ENCODE measurements at places on chromosomes 11 and 22.

DNA sequence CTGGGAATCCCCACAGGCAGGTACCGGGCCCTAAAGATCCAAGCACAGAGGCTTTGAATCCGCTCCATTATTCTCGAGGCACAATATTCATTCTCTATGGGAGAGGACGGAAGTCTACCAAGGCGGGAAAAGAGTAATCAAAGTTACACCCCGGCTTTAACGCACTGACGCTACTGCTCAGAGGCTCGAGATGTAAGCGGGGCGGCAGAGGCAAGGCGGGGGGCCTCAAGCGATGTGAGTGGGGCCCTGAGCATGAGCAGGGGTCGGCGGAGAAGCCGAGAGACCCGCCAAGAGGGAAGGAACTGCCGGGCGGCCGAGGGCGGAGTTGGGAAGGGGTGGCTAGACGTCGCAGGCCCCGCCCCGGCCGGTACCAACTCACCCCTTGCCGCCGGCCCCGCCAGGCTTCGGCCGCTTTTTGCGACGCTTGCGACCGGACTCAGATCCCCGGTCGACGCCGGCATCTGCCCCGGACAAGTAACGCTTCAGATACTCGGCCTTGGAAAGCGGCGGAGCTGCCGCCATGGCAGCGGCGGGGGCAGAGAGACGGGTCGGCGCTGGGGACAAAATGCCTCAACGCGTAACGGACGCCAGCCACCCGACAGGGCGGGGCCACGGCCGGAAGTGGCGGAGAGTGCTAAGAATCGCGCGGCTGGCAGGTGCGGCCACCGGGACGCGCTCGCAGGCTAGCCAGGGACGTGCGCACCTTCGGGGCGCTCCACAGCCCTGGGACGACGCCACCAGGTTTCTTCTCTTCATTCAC, at the start of gene BUD13:
TSS of gene BUD13 (minus strand) at position 545 of the 760 bp plus-strand sequence. CDS start at position 522, 23 bp downstream.
- peak; percentile 90 for DNase-seq

GRCh38 chr11:27196203-27196897, 155.7 kb downstream of the BBOX1 start:
- no peak for DNase-seq

GRCh38 chr11:40924915-40925314, 534.5 kb downstream of the LRRC4C start:
- no peak for DNase-seq

DNA sequence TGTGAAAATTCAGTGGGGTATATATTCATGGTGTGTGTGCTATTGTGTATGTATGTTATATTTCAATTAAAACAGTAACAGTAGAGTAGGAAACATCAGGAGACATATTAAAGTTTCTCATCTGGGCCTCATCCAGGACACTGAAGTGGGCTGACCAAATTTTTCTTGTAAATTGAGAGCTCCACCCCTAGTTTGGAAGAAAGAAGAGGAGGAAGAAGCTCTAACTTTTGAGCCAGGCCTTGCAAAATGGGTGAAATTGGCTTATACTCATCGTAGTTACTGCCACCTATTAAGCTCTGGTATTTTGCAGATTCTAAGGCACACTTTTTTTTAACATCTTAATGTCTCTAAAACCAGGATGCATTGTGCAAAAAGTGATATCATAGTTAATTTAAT, 33.7 kb downstream of the TSPAN18 start:
- no peak for DNase-seq

- no peak for DNase-seq
Observed at GRCh38 chr11:122068837-122069236, 47.2 kb downstream of the BLID start.

DNA sequence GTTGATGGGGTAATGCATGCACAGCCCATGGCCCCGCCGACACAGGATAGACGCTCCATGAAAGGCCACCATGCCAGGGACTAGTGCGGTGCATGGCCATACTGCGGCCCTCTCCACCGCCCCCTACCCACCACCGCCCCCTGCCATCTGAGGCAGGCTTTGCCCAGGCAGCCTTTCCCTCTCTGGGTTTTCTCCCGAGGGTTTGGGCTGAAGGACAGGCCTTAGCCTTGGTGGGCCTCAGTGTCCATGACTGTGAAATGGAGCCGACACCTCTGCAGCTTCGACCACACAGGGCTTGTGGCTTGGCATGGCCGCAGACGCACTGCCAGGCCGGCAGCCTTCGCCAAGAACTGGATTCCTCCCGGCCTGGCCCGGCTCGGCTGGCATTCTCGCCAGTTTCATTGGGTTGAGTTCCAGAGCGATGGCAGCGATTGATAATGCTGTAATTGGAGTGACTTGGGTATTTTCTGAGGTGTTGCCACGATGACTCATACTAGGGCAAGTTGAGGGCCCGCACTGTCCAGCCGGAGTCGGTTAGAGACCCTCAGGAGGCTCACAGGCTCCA, 111.3 kb downstream of the WNT7B start:
- DNase-seq = no peak

GRCh38 chr11:110805756-110806155, 93.5 kb upstream of the ARHGAP20 start:
- no peak for DNase-seq

GRCh38 chr11:77111277-77111676, 8.6 kb downstream of the OMP start:
- DNase-seq = no peak

GRCh38 chr22:18088825-18089568, 11.2 kb downstream of the PEX26 start:
- no peak for DNase-seq

DNA sequence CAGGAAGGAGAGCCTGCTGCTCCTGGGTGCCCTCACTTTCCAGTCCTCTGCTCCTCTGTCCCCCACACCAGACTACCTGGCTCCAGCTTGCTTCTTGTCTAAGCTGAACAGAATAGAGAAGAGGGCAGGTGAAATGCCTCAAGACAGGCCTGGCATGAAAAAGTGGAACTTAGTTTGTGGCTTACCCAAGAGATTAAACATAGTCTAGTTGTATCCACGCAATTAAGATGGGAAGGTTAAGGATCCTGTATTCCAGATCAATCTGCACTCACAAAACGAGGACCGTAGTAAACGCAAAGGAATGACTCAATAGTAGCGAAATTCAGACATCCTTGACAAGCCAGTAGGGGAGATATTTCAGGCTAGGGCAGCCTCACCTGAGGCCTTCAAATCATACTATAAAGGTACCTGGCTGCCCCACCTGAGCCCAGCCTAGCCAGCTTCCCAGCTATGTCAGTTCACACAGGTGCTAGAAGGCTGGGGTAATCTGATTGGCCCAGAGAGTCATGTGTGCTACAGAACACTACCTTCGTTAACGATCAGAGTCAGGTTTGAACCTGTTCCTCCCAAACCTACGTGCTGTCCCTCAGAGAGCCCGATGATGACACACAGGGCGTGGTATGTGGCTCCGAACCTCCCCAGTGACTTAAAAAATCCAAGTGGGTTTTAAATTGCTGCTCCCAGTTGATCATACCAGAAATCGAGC, 46.5 kb downstream of the AHNAK start:
- no peak for DNase-seq

DNA sequence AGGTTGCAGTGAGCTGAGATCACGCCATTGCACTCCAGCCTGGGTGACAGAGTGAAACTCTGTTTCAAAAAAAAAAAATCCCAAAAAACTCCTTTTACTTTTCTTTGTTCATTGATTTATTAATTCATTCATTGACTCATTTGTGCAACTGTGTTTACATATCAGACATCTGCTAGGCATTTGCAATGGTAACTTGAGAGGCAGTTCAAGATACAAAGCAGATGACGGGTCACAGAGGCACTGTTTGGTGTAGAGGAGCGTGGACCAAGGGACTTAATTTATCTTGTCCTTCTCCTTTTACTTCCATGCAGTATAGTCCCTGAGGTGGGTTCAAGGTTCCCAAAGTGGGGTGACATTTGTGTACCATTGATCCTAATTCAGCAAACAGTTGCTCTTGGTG, 71.4 kb downstream of the KIAA1671 start:
- no peak for DNase-seq

DNA sequence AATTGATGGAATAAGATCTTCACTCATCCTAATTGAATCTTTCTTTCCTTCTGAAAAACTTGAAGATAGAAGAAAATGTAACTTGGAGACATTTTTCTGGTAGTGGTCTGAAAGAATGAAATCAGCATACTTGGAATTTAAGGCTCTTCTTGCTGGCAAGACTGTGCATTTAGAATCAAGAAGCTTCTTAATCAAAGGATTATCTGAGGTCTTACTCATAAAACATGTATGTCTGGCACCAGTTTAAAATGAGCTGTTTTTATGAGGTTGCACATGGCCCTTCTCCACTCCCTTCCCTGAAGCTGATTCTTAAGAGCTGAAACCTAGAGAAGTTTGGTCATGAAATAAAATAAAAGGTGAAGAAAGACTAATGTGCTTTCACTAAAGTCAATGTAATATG, 77.3 kb downstream of the ARHGEF12 start:
- DNase-seq = no peak

DNA sequence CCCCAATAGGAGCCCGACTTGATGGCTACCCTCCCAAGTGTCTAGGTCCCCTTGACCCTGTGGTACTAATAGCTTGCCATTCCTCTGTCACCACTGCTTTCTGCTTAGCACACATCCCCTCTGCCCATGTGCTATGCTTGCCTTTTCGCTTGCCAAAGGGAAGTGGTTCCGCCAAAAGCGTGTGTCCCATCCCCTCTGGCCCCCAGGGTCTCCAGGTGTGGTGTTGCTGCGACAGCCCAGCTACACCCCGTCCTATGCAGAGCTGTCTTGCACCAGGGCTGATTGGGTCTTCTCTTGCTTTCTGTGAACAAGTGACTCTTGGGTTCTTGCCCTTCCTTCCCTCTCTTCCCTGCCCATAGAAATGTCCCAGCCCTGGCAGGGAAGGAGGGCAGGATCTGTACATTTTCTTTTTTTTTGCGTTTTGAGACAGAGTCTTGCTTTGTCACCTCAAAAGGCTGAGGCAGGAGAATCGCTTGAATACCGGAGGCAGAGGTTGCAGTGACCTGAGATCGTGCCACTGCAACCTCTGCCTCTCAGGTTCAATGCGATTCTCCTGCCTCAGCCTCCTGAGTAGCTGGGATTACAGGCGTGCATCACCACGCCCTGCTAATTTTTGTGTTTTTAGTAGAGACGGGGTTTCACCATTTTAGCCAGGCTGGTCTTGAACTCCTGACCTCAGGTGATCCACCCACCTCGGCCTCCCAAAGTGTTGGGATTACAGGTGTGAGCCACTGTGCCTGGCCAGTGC, 3.9 kb downstream of the TANGO2 start:
- no peak for DNase-seq

DNA sequence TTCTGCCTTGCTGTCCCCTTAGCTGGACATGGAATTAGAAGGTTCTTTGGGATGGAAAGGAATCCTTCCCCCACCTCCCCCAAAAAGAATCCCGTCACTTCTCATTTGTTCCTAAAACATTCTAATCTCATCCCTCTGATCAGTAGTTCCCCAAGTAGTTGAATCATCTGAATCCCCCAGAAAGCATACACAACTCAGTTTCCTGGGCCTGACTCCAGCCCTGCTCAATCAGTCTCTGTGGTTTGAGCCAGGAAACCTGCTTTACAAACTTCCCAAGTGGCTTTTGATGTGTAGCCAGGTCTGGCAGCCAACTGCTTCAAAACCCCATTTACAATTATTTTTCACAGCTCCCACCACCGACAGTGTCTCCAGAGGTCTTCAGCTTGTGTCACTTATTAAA, 20.2 kb downstream of the C22orf31 start:
- DNase-seq = no peak

DNA sequence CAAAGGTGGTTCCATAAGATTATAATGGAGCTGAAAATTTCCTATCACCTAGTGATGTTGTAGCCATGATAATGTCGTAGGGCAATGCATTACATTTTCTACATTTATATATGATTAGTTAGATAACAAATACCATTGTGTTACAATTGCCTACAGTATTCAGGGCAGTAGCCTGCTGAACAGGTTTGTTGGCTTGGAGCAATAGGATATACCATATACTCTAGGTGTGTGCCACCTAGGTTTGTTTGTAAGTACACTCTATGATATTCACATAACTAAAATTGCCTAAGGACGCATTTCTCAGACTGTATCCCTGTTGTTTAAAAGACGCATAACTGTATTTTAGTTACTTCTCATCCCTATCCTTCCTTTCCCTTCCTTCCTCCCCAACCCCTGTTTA, 13.6 kb downstream of the PLEKHB1 start:
- DNase-seq = no peak

DNA sequence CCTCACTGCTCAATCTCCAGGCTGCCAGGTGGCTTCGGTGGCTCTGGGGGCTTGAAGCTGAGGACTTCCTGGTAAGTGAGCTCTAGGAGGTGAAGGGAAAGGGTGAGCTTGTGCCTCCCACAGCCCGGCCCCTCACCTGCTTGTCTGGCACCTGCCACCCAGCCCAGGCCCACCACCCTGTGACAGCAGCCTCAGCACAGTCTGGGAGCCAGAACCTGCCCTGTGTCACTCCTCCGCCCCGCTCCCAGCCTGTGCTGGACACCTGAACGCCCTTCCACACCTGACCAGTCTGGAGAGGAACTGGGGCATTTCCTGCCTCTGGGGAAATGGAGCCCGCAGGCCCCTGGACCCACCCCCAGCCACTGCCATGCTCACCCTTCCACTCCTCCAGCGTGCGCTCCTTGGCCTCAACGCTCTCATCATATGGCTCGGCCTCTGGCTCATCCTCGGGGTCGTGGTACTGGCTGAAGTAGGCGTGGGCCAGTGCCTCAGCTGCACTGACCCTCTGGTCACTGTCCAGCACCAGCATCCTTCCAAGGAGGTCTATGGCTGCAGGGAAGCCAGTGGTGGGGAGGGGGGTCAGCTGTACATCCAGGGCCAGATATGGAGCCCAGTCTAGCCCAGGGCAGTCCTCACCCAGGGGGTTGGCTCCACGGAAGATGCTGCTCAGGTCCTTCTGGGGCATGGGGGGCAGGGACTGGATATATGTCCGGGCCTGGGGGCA, 3.6 kb upstream of the MAPK12 start:
- DNase-seq = no peak

GRCh38 chr11:105937738-105938137, 84.3 kb downstream of the MSANTD4 start:
- DNase-seq = no peak

DNA sequence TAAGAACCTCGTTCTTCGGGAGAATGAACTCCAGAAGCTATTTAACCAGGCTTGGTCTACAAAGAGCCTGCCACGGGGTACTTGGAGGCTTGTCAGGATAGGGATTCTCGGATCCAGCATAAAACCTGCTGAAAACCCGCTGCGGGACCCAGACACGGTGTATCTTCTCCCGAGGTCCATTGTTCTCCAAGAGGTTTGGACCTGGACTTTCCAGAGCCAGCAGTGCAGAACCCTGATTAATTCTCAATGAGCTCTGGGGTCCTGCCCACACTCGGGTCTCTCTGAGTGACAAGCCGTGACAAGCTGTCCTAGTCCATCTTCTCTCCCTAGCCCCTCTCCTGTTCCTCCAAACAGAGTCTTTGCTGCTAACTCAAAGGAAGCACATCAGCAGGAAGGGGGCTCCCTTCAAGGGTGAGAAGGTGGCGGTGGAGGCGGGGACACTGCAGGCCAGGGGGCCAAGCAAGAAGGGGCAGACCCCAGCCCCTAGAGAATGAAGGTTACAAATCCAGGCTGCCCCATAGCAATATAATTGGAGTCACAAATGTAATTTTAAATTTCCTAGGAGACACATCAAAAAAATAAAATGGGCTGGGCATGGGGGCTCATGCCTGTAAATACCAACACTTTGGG, 12.2 kb downstream of the SHANK2 start:
- no peak for DNase-seq

GRCh38 chr11:65588199-65589054, 7.2 kb downstream of the KCNK7 start:
- peak; percentile 60 for DNase-seq

All from T-helper 22 cell (primary cell).